ENCODE measurements at places on chromosomes 5 and 9.
A peak's percentile ranks its signal among the peaks of the same experiment; 100 is the strongest.

- no peak for DNase-seq
These were observed 40.9 kb upstream of the SUSD3 start for GRCh38 chr9:93017621-93018020.

DNA sequence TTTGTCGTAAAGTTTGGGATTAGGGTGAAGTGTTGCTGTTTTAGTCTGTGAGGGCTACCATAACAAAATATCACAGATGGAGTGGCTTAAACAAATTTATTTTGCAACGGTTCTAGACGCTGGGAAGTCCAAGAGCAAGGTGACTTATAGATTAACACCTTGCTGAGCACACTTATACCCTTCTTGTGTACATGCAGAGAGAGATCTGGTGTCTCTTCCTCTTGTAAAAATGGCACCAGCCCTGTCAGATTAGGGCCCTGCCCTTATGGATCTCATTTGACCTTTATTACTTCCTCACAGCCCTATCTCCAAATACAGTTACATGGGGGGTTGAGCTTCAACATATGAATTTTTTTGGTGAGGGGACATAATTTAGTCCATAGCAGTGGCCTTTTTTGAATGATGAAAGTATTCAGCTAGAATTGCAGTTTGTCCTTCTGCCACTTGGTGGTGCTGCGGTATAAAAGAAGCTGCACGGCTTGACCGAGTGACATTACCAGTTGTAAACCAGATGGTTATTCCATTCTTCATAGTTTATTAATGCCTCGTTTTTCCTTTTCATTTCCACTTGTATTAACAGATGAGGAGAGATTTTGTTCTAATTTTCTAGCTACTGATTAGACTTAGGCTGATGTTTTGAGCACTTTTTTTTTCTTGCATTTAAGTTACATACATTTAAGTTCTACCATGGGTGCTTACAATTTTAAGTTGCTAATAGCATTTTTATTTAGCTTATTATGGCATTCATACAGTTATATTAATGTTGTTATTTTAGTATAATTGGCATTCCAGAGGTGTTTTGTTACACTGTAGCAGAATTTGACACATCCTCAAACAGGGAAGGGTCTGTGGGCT lies 19.4 kb downstream of the DCP2 start:
- peak; percentile 63 for DNase-seq

DNA sequence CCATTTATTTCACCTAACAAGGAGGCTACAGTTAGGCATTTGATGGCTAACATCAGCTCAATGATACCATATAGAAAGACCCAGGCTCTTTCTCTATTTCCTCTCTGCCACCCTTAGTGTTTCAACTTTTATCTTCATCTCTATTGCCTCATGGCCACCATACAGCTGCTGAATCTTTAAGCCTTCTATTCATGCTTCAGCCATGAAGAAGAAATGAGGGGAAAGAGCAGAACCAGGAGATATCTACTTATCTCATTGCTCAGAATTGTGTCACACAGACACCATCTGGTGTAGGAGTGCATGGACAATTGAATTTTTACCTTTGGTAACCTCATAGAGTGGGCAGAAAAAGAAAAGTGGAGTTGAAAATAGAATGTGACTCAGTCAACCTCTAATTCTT lies 6.7 kb downstream of the GAPT start:
- DNase-seq, result no peak

- no peak for DNase-seq
These were observed 12.0 kb upstream of the OLFM1 start for GRCh38 chr9:135075234-135076142.

GRCh38 chr9:35691334-35691650 lies 1.6 kb upstream of the TPM2 start:
- no peak for DNase-seq

- no peak for DNase-seq
These were observed 71.6 kb downstream of the NNT start for GRCh38 chr5:43674536-43674935.

DNA sequence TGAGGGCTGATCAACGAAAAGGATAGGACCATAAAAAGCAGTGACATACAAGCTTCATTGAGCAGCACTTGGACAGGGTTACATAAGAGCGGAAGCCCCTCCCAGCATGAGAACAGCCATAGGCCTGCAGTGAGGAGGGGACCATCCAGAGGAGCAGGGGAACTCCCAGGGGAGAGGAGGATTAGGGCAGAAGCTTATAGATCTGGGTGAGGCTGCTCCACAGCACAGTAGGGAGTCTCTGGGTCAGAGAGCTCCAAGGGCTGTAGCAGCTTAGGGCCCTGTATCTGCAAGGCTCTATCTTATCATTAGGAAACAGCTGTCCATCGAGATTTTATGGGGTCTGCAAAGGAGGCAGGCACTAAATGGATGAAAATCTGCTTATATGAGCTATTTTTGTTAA lies 186.6 kb downstream of the DOCK8 start:
- no peak for DNase-seq

DNA sequence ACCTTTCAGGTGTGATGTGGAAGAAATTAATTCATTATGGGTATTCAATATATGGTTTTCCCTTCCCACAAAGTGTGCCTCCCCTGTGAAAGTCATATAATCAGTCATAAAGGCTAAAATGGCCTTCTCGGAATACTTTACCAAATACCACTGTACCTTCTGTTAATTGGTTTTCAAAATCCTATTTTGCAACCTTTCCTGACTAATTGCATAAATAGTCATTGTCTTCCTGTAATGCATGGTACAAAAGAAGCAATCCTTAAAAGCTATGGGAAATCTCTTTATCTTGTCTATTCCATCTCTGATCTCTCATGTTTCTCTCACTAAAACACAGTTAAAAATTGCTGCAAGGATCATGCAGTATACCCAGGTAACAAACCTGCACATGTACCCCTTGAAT lies 44.3 kb upstream of the UGCG start:
- DNase-seq, result no peak

DNA sequence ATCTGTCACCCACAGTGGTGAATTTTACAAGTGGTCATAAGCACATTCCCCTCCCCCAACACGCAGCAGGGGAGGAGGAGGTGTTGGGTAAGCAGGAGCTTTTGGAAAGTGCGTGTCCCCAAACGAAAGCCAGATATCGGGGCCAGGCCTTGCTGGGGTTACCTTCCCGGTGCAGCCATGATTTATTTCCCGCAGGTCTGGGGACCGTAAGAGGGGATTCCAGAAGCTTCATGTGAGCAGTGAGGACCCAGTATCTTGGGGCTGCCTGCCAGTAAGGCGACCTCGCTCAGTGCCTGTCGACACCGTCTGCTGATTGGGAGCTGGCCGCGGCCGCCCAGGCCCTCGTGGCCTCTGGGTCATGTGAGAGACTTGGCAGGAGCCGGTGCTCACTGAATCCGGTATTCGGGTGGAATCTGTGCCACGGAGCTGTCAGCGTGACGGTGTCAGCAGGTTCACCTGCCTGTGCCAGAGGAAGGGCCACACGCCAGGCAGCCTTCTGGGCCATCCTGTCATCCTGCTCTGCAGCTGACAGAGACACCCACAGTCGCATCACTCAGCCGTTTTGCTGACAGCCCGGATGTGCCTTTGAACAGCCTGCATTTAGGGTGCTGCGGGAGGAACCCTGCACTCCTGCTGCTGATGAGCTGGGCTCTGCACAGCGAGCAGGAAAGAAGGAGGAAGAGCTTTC lies 37.3 kb downstream of the SEC61B start:
- peak; percentile 21 for DNase-seq

GRCh38 chr5:43036409-43036808 lies 3.7 kb downstream of the ANXA2R start:
- DNase-seq, result no peak

- DNase-seq, result no peak
These were observed 41.2 kb downstream of the FREM1 start for GRCh38 chr9:14868772-14869583.

DNA sequence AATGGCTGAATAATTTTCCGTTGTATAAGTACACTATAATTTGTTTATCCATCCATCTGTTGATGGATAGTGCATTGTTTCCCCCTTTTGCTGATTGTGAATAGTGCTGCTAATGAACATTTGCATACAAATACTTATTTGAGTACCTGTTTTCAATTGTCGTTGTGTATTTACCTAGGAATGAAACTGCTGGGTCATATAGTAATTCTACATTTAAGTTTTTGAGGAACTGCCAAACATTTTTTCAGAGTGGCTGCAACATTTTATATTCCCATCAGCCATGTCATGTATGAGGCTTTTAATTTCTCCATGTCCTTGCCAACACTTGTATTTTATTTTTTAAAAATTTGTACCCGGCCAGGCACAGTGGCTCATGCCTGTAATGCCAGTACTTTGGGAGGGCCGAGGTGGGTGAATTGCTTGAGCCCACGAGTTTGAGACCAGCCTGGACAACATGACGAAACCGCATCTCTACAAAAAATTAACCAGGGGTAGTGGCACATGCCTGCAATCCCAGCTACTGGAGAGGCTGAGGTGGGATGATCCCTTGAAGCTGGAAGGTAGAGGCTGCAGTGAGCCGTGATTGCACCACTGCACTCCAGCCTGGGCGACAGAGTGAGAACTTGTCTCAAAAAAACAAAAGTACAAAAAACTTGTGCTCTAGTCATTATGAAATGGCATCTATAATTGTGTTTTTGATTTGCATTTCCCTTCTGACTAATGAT lies 2.2 kb upstream of the ANXA6 start:
- no peak for DNase-seq

GRCh38 chr5:178125253-178125906 lies 5.4 kb upstream of the RMND5B start:
- DNase-seq, result no peak

GRCh38 chr9:98927724-98928123 lies 16.0 kb upstream of the COL15A1 start:
- no peak for DNase-seq

GRCh38 chr9:19631181-19631580 lies 157.7 kb downstream of the SLC24A2 start:
- no peak for DNase-seq
